ENCODE measurements at places on chromosomes 7 and 10.

DNA sequence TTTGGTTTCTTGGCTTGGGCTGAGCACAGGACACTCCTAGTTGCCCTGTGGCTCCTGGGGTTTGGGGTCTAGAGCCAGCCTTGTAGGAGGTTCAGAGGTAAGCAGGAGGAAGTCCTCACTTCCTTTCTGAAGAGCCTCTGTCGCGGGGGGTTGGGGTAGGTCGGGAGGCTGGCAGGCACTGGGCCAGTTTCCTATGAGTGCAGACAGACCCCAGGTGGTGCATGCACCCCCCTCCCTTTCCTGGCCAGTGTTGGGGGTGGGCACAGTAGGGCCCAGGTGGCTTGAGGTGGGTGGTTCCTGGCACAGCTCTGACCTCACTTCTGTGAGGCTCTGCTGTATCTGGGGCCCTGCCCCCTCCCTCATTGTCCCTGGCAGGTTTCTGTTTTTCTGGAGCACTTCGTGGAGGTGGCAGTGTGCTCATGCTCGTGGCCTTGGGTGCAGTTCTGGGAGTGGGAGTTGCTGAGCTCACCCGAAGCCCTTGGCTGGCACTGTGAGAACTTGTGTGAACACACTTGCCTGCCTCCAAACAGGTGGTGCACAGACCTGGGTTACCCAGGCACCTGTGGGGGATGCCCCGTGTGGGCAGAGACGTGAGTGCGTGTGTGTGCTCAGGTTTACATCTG is 1.8 kb downstream of the PALD1 start:
- DNase-seq = no peak

GRCh38 chr10:38054361-38054797 is 39.8 kb upstream of the ZNF37A start:
- no peak for DNase-seq

DNA sequence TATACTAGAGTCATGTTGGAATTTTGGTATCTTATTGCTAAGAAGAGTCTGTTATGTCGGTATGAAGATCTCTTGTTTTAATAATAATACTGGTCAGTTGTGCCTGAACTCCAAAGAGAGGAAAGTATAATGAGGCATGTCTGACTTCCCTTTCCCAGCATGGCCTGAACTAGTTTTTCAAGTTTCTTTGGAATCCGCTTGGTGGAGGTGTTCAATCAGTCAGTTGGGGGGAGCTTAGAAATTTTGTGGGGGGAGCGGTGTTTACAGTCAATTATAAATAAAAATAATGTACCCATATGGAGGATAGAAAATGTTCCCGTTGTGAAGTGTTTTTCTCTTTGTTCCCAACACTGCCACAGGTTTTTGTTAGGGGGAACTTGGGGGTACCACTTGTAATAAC is 1.5 kb upstream of the TRDMT1 start:
- no peak for DNase-seq

DNA sequence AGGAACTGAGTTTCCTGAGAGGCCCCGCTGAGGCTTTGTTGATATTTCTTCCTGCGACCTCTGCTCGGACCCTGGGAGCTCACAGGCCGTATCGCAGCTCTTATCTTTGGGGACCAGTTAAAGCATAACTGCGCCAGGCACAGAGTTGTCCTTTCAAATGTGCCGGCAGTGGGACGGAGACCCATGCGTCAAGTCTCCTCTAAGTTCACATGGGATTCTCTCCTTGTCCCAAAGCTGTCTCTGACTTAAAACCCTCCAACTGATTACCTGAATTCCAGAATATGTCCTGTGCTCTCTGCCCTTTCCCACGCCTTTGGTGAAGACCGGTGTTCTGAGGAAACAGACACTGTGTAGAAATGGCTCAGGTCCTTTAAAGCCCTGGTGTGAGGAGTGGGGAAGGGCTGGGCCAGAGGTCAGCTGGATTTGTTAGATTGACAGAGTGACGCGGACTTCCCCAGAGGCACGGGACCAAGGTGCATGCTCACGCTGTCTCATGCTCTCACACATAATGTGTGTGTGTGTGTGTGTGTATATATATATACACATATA is 169.8 kb downstream of the EGFR start:
- no peak for DNase-seq

- no peak for DNase-seq
These were observed 78.4 kb upstream of the CACNA2D1 start for GRCh38 chr7:82521906-82522445.

All from activated CD4-positive, alpha-beta T cell treated with anti-CD3 and anti-CD28 coated beads for 1 hour (primary cell).